Inflammatory macrophage treated with lipopolysaccharide for 4 hours (primary cell): ENCODE measurements at places on chromosomes 7 and 10.

- no peak for DNase-seq
These were observed 1.6 kb upstream of the KNDC1 start for GRCh38 chr10:133158437-133158755.

DNA sequence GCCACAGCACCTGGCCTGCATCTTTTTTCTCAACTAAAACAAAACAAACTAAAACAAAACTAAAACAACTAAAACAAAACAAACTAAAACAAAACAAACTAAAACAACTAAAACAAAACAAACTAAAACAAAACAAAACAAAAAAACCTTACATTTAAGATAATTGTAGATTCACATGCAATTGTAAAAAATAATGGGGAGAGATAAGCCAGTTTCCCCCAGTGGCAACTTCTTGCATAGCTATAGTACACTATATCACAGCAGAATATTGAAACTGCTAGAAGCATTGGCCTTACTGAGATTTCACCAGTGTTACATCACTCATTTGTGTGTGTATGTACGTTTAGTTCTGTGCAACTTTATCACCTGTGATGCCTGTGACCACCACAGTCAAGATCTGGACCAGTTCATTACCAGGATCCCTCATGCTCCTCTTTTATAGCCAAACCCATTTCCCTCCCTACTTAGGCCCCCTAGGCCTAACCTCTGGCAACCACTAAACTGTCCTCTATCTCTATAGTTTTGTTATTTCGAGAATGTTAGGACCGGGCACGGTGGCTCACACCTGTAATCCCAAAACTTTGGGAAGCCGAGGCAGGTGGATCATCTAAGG lies 9.3 kb downstream of the FXYD4 start:
- no peak for DNase-seq

- no peak for DNase-seq
These were observed 68.6 kb downstream of the ZMIZ1 start for GRCh38 chr10:79137300-79137756.

- peak; percentile 80 for DNase-seq
These were observed at the start of gene ORAI2 for GRCh38 chr7:102433219-102434038. TSS of gene ORAI2 (plus strand) at chr7:102433575. CDS start at chr7:102438957, 5,382 bp downstream.

DNA sequence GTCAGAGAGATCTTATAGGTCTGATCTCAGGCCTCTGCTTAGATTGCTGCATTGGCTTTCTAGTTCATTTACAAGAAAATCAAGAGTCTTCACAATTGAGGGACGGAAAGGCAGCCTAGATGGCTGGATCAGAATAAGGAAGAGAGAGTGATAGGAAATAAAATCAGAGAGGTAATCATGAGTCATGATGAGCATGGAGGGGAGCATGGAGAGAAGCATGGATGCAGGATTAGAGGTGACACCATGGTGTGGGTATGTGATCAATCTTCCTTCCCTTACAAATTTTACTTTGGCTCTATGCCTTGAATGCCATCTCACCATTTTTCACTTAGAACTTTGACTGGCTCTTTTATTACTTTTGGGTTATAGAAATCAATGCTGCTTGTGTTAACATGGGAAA lies 1.4 kb downstream of the BCCIP start:
- no peak for DNase-seq

GRCh38 chr10:5949009-5949759 lies 28.2 kb downstream of the IL15RA start:
- peak; percentile 29 for DNase-seq

- DNase-seq, result no peak
These were observed 48.5 kb downstream of the CFAP43 start for GRCh38 chr10:104183682-104184081.

GRCh38 chr10:49356181-49356580 lies 39.7 kb downstream of the DRGX start:
- no peak for DNase-seq

- no peak for DNase-seq
These were observed 86.4 kb upstream of the GNA12 start for GRCh38 chr7:2930310-2931033.

DNA sequence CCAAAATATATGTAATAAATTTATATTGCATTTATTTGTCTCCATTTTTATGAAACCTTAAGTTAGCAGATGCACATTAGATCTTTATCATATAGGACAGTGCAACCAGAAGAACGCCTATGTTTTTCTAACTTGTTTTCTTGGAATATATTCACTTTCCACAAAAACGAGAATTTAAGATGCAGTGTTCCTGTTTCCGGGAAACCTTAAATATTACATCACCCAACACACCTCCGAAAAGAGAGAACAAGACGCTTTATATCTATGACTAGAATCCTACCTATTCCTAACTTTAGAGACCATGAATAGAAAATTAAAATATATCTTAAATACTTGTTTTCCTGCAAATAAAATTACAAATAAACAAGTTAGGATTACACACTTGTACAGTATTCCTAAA lies 1.9 kb downstream of the EZH2 start:
- DNase-seq, result no peak

GRCh38 chr7:66409493-66409892 lies 204.4 kb downstream of the TPST1 start:
- no peak for DNase-seq
